Small intestine (tissue), 16 donors: ENCODE measurements at places on chromosomes 1 and 21. TPM values are rescaled to one million over a fixed set of nuclear protein-coding genes. Genes with fewer than 3 reads are reported as not detected.
A peak's percentile ranks its signal among the peaks of the same experiment; 100 is the strongest.

- no peaks in the 10 kb centered on the region for H3K27me3 ChIP-seq
- H3K27ac ChIP-seq = no peak overlapping the region
- H3K4me3 ChIP-seq = no peak overlapping the region
- H3K36me3 ChIP-seq = no peaks in the 10 kb centered on the region
- no peaks in the 10 kb centered on the region for H3K4me1 ChIP-seq
Observed at GRCh38 chr1:76666499-76666898, 200.8 kb upstream of the ST6GALNAC5 start.

DIO1 gene
- 0.44 TPM for polyA plus RNA-seq

- no peaks in the 10 kb centered on the region for H3K27me3 ChIP-seq
- no peak overlapping the region for H3K27ac ChIP-seq
- H3K4me3 ChIP-seq = no peak overlapping the region
- no peak for DNase-seq
- no peaks in the 10 kb centered on the region for H3K36me3 ChIP-seq
- H3K4me1 ChIP-seq = peaks cover 2% of the 10 kb centered on the region
Observed at GRCh38 chr21:42308161-42308913, 6.9 kb downstream of the TFF3 start.

- H3K4me3 ChIP-seq = no peak overlapping the region
- no peak overlapping the region for H3K27ac ChIP-seq
- no peak for DNase-seq
- no peaks in the 10 kb centered on the region for H3K27me3 ChIP-seq
- H3K4me1 ChIP-seq = no peaks in the 10 kb centered on the region
- H3K36me3 ChIP-seq = no peaks in the 10 kb centered on the region
Observed at GRCh38 chr1:19045898-19046880, 89.7 kb upstream of the IFFO2 start.

DNA sequence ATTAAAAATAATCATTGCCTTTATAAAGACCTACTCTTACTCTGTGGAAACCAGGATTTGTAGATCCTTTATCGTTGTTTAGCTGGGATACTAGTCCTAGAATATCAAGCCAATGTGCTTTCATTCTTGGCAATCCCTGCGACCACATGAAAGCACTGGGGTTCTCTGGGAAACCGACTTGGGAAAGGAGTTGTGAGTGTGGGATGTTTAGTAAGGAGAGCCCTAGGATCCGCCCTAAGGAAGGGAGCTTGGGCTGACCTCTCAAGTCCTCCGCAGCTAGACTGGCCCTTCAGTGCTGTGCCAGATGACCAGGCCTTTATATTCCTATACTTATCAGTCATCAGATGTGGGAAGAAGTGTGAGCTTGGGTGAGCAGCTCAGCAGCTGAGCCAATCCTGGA is 5.2 kb upstream of the KRTAP19-8 start:
- no peak overlapping the region for H3K4me3 ChIP-seq
- no peaks in the 10 kb centered on the region for H3K4me1 ChIP-seq
- DNase-seq = no peak
- H3K36me3 ChIP-seq = no peaks in the 10 kb centered on the region
- H3K27ac ChIP-seq = no peak overlapping the region
- no peaks in the 10 kb centered on the region for H3K27me3 ChIP-seq

TNFRSF1B gene
- 30.4 TPM for polyA plus RNA-seq

LMOD1 gene
- 39.6 TPM for polyA plus RNA-seq

WDR64 gene
- polyA plus RNA-seq = not detected

GRCh38 chr1:167526667-167527383 is 8.5 kb upstream of the CD247 start:
- no peak overlapping the region for H3K4me3 ChIP-seq
- no peaks in the 10 kb centered on the region for H3K27me3 ChIP-seq
- no peak for DNase-seq
- H3K36me3 ChIP-seq = no peaks in the 10 kb centered on the region

DNA sequence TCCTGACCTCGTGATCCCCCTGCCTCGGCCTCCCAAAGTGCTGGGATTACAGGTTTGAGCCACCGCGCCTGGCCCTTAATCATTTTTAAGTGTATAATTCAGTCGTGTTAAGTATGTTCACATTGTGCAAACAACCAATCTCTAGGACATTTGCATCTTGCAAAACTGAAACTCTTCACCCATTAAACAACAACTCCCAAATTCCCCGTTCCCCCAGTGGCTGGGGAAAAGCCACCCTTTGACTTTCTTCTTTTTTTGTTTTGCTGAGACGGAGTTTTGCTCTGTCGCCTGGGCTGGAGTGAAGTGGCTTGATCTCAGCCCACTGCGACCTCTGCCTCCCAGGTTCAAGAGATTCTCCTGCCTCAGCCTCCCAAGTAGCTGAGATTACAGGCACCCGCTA is 6.5 kb upstream of the THEMIS2 start:
- H3K36me3 ChIP-seq = no peaks in the 10 kb centered on the region
- H3K27me3 ChIP-seq = no peaks in the 10 kb centered on the region
- no peak overlapping the region for H3K4me3 ChIP-seq

DNA sequence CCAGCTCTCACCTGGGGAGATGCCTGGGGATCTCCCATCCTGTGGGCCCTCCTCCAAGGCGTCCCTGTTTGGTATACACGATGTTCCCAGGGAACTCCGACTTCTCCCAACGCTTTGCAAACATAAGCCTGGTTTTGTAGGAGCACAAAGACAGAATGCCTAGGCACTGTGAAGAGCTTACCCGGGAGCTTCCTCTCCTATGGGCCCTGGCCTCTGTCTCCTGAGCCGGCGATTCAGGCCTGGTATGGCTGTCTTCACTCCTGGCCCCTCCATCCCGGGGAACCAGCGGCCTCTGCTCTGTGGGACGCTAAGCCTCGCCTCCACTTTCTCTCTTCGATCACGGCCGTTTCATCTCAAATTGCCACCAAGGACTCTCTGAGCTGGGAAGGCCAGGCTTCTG is 59.6 kb upstream of the ACTRT2 start:
- no peaks in the 10 kb centered on the region for H3K27me3 ChIP-seq
- no peak overlapping the region for H3K4me3 ChIP-seq

AURKAIP1 gene
- polyA plus RNA-seq = 365 TPM

DMBX1 gene
- polyA plus RNA-seq = not detected

VAV3 gene
- 5.4 TPM for polyA plus RNA-seq

NLRP3 gene
- 0.81 TPM for polyA plus RNA-seq

TRIM17 gene
- polyA plus RNA-seq = not detected

LCE2C gene
- not detected for polyA plus RNA-seq

KCNE2 gene
- polyA plus RNA-seq = 0.16 TPM

ADGRL4 gene
- polyA plus RNA-seq = 0.27 TPM

TMPRSS3 gene
- 1.1 TPM for polyA plus RNA-seq

GRCh38 chr1:40311692-40312091 is 5.4 kb downstream of the COL9A2 start:
- DNase-seq = no peak
- H3K4me1 ChIP-seq = peaks cover 42% of the 10 kb centered on the region
- H3K4me3 ChIP-seq = no peak overlapping the region
- no peaks in the 10 kb centered on the region for H3K36me3 ChIP-seq

PCSK9 gene
- polyA plus RNA-seq = 0.45 TPM

DNA sequence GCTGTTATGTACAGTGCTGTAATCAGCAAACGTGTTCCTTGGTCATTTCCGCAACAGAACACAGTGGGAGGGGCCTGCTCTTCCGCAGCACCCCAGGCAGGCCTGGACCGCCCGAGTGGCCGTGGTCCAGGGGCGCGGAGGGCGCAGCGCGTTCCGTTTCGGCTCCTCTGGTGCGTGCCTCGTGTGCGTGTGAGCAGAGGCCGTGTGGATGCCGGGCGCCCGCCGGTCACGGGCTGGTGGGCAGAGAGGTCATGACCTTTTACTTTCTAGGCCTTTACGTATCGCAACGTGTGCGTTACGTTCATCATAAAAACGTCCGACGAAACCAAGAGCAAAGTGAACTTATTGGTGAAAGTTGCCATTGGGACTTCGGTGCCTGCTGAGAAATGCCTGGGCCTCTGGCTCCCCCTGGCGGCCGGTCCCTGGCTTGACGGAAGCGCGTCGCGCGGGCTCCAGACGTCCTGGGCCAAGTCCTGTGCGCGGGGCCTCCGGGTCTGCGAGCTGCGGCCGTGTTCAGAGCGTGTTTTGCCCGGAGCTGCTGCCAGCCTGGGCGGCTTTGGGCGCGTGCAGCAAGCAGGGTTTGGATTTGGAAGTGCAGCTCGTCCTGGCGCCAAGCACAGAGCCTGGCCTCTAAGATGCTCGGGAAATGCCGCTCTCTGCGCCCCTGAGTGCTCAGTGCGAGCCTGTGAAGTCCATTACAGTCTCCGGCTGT is 34.4 kb downstream of the COL18A1 start:
- DNase-seq = peak; percentile 92
- H3K4me3 ChIP-seq = peak overlapping the region; percentile 30
- H3K27me3 ChIP-seq = no peaks in the 10 kb centered on the region
- H3K4me1 ChIP-seq = no peaks in the 10 kb centered on the region
- H3K36me3 ChIP-seq = no peaks in the 10 kb centered on the region

DNA sequence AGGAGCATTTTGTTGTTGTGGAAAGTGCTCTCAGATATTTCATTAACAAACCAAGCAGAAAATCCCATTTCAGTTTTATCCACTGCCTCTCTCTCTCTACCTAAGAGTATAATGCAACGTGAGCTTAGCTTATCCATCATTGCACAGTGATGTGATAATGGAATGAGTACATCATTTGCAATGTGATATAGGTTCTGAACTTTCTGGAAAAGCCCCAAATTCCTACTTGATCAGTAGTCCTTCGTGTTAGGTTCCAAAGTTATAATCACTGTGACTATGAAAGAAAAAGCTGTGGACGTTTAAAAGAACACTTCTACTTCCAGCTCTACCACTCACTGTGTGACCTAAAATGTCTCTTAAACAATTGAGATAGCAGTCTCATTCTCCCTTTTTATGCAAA is 76.4 kb upstream of the PRMT6 start:
- no peak overlapping the region for H3K27ac ChIP-seq
- no peaks in the 10 kb centered on the region for H3K36me3 ChIP-seq
- DNase-seq = no peak
- no peak overlapping the region for H3K4me3 ChIP-seq

S100A2 gene
- polyA plus RNA-seq = 0.43 TPM

NUP210L gene
- polyA plus RNA-seq = not detected

DNA sequence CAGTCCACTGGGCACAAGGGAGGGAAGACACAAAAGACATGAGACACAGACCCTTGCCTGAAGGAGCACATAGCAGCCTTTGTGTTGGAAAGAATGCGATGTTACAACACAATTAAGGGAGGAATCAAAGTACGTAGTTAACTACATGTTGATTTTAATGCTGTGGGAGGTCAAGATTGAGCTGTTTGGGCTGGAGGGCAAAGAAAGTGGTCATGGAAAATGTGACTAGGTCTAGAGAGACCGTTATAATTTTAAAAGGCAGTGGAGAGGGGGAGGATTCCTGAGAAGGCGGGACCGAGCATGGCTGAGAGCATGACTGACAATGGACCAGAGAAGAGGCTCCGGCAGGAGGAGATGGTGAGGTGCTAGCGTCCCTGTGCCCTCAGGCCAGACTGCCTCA is 111.8 kb upstream of the ATP1A1 start:
- H3K27ac ChIP-seq = no peak overlapping the region
- no peaks in the 10 kb centered on the region for H3K27me3 ChIP-seq
- no peak overlapping the region for H3K4me3 ChIP-seq
- no peaks in the 10 kb centered on the region for H3K36me3 ChIP-seq
- peaks cover 5% of the 10 kb centered on the region for H3K4me1 ChIP-seq

DNA sequence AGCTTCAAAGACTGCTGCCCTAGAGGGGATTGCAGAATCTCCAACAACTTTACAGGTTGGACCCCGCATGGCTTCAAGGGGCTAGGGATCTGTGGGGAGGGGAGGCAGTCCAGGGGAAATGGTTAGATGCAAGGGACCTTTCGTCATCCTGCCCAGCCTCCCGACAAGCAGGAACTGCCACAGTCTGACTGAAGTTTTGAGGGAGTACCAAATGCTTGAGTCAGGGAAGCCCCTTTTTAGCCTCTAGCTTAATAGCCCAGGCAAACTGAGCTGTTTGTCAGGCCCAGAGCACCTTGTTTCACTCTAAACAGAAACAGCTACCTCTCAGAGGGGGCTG is 1.1 kb downstream of the TOR3A start:
- peaks cover 12% of the 10 kb centered on the region for H3K4me1 ChIP-seq
- no peak for DNase-seq
- H3K36me3 ChIP-seq = peaks cover 31% of the 10 kb centered on the region
- H3K27ac ChIP-seq = peak overlapping the region; percentile 92

ETV3L gene
- not detected for polyA plus RNA-seq

SUMO3 gene
- polyA plus RNA-seq = 78.6 TPM

GRCh38 chr1:6260961-6261614 is at the start of gene GPR153:
Gene GPR153, minus strand, starts transcription at chr1:6261098. Its CDS starts 6,193 bp downstream, at chr1:6254905.
- DNase-seq = peak; percentile 58
- H3K4me1 ChIP-seq = peaks cover 2% of the 10 kb centered on the region
- peaks cover 3% of the 10 kb centered on the region for H3K36me3 ChIP-seq
- H3K4me3 ChIP-seq = peak within 1 kb of the TSS; percentile 59
- H3K27me3 ChIP-seq = no peaks in the 10 kb centered on the region

DNA sequence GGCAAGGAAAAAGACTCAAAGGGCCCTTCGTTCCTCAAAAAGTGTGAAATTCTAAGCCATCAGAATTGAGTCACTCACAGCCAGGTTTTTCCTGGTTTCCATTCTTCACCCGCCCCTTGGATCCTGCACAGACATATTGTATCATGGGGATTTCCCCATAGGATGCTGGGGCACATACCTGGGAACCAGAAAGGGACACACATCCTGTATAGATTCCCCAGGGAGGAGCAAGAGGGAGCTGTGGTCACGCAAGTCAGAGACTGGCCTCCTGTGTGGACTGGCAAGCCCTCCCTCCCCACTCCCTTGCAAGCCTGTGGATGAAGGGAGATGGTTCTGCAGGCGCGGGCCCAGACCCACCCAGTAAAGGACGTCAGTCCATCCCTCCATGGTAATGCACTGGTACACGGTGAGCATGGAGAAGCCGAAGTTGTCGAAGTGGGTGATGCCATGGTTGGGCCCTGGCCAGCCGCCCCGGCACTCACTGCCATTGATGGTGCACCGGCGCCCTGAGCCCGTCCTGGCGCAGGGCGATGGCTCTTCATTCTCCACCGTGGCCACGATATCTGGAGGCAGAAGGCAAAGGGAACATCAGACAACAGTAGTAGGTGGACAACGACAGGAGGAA is 23.2 kb downstream of the CACNA1S start:
- H3K4me1 ChIP-seq = no peaks in the 10 kb centered on the region
- H3K36me3 ChIP-seq = no peaks in the 10 kb centered on the region
- no peak overlapping the region for H3K4me3 ChIP-seq
- no peaks in the 10 kb centered on the region for H3K27me3 ChIP-seq
- DNase-seq = no peak
- H3K27ac ChIP-seq = no peak overlapping the region

DNA sequence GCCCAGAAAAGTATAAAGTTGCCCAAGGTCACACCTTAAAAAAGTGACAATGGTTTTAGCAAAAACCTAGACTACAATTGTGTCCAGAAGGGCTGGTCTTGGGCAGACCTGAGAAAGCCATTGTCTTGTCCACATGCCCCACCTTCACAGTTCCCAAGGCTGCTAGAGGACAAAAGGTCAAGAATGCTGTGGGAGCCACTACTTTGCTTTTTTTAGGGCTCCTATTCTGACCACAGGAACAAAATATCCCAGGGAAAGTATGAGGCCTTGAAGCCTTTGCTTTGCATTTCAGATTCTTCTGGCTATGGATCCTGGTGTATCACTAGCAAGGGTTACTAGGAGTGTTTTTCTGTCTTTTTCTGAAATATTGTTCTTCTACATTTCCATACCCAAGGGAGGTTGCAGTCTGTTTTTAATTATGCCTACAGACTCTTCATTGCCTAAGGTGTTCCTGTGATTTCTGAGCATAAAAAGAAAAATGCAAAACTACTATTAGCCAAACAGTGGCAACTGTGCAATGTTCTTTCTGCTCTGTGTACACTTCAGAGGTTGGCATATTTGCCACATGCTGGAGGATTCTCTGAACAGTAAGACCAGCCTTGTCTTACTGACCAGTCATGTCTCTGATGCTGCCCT is 10.7 kb downstream of the C1orf162 start:
- DNase-seq = no peak
- H3K4me3 ChIP-seq = no peak overlapping the region
- H3K27ac ChIP-seq = no peak overlapping the region
- no peaks in the 10 kb centered on the region for H3K4me1 ChIP-seq
- no peaks in the 10 kb centered on the region for H3K36me3 ChIP-seq
- no peaks in the 10 kb centered on the region for H3K27me3 ChIP-seq
